ENCODE measurements at places on chromosomes 7 and 10. TPM values are rescaled to one million over a fixed set of nuclear protein-coding genes. Genes with fewer than 3 reads are reported as not detected.

Gene RGR
- not detected for total RNA-seq

DNA sequence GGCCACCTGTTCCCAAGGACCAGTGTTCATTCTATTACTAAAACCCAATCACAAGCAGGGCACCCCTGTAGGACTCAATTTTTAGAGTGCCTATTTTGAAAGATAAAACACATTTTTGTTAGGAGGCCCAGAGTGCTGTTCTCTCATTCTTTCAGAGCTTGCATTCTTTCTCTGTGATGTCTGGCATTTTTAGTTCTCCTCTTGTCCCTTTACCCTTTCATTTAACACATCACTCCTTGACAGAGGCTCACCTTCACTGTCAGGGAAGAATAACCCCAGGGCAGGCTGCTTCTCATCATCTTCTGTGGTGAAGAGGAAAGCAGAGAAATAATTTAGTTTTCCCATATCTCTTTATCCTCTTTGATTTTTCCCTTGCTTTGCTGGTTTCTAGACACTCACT is 73.9 kb downstream of the CHRM2 start:
- H3K4me1 ChIP-seq: no peaks in the 10 kb centered on the region
- no peaks in the 10 kb centered on the region for H3K27me3 ChIP-seq
- H3K4me3 ChIP-seq: no peak overlapping the region
- no peaks in the 10 kb centered on the region for H3K36me3 ChIP-seq

Gene C1QL3
- 0.33 TPM for total RNA-seq

- DNase-seq: no peak
- H3K27ac ChIP-seq: no peak overlapping the region
- H3K4me3 ChIP-seq: peak overlapping the region; percentile 88
- H3K36me3 ChIP-seq: no peaks in the 10 kb centered on the region
- H3K27me3 ChIP-seq: no peaks in the 10 kb centered on the region
Measured at GRCh38 chr10:26696786-26697162, 727 bp upstream of the PDSS1 start.

DNA sequence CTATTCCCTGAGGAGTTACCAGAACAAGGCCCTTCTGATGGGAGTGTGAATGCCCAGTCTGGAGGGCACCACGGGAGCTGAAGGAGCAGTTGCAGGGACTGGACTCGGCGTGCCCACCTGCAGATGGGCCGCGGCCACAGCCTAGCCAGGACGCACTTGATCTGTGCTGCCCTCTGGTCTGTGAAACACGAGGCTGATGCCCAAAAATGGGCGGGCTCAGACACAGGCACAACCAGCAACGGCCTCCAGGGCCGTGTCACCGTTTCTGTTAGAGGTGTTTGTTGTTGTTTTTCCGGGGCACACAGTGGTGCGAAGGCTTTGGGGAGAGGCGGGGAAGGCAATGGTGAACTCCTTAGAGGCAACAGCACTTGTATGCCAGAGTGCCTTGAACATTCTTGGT is 235.8 kb downstream of the DNAJB6 start:
- H3K27ac ChIP-seq: no peak overlapping the region
- H3K4me3 ChIP-seq: no peak overlapping the region
- no peaks in the 10 kb centered on the region for H3K27me3 ChIP-seq
- H3K4me1 ChIP-seq: peaks cover 5% of the 10 kb centered on the region
- DNase-seq: no peak
- H3K36me3 ChIP-seq: no peaks in the 10 kb centered on the region

Gene PLAC9
- total RNA-seq: 52.1 TPM

- H3K27ac ChIP-seq: no peak overlapping the region
- H3K4me3 ChIP-seq: no peak overlapping the region
- H3K27me3 ChIP-seq: no peaks in the 10 kb centered on the region
- H3K4me1 ChIP-seq: peaks cover 15% of the 10 kb centered on the region
Measured at GRCh38 chr10:100911472-100911871, 1.3 kb upstream of the SLF2 start.

Gene TNRC18
- 77.2 TPM for total RNA-seq

DNA sequence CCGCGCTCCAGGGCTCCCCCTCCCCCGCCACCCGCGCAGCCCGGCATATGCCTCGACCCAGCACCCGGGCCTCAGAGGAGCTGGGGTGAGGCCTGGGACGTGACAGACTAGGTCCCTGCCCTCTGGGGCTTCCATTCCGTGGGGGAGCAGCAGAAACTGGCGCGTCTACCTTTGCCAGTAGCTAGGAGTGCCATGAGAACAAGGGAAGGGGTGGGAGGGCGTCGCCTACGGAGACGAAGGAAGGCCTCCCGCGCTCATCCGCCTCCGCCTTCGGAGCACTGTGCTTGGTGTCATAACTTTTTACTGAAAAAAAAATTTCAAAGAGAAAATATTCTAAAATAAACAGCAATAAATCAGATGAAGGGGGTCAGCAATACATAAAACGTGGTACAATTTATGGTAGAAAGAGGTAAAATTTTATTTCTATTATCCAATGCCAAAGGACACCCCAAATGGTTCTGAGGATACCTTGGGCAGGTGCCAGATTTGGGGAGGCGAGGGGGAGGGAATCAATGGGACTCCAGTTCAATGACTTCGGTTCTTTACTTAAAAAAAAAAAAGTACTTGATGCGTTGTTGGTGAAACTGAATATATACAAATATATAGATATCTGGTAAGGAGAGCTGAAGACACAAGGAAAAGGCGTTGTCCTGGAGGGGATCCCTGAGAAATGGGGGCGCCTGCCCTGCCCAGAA is 35.1 kb upstream of the GRID1 start:
- no peaks in the 10 kb centered on the region for H3K36me3 ChIP-seq
- H3K27ac ChIP-seq: peak overlapping the region; percentile 57
- peaks cover 28% of the 10 kb centered on the region for H3K4me1 ChIP-seq
- DNase-seq: peak; percentile 22
- H3K27me3 ChIP-seq: no peaks in the 10 kb centered on the region
- H3K4me3 ChIP-seq: no peak overlapping the region

DNA sequence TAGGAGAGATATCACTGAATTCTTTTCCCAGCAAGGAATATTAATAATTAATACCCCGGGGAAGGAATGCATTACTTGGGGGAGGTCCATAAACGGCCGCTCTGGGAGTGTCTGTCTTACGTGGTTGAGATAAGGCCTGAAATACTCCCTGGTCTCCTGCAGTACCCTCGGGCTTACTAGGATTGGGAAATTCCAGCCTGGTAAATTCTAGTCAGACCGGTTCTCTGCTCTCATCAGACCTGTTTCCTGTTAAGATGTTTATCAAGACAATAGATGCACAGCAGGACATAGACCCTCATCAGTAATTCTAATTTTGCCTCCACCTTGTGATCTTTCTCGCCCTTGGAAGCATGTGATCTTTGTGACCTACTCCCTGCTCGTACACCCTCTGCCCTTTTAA is 162.8 kb upstream of the KCND2 start:
- H3K4me1 ChIP-seq: no peaks in the 10 kb centered on the region
- H3K36me3 ChIP-seq: no peaks in the 10 kb centered on the region
- no peak for DNase-seq
- H3K27ac ChIP-seq: no peak overlapping the region

DNA sequence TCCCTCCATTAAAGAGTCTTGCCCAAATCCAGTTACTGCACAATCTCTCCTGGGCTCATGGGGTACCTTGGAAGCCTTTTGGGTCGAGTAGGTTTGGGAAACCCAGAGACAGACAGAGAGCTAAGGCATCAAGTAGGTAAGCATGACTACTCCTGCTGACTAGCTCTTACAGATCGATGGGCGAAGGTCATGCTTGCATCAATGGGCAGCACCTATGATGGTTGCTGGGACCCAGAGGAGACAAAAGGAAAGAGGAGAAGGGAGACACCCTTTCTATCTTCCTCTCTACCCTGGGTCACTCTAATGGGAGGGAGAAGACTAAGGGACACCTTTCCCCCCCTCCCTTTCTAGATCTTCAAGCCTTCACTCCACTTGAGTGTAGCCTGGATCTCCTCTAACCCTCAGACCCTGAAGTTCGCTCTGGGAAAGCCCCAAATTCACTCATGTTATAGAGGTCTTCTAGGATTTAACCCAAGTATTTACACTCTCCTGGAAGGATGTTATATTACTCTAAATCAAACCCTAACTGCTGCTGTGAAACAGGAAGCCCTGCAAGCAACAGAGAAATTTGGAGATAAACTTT is 31.6 kb upstream of the ZNF746 start:
- H3K36me3 ChIP-seq: no peaks in the 10 kb centered on the region
- DNase-seq: no peak

Gene CUTC
- total RNA-seq: 25.7 TPM

- no peaks in the 10 kb centered on the region for H3K4me1 ChIP-seq
- H3K4me3 ChIP-seq: no peak overlapping the region
- DNase-seq: no peak
- no peaks in the 10 kb centered on the region for H3K27me3 ChIP-seq
- H3K36me3 ChIP-seq: no peaks in the 10 kb centered on the region
- no peak overlapping the region for H3K27ac ChIP-seq
Measured at GRCh38 chr10:71581376-71581775, 138.2 kb downstream of the C10orf105 start.

- DNase-seq: peak; percentile 61
- H3K4me3 ChIP-seq: no peak overlapping the region
- no peaks in the 10 kb centered on the region for H3K27me3 ChIP-seq
Measured at GRCh38 chr7:1176891-1177373, 16.9 kb upstream of the ZFAND2A start.

DNA sequence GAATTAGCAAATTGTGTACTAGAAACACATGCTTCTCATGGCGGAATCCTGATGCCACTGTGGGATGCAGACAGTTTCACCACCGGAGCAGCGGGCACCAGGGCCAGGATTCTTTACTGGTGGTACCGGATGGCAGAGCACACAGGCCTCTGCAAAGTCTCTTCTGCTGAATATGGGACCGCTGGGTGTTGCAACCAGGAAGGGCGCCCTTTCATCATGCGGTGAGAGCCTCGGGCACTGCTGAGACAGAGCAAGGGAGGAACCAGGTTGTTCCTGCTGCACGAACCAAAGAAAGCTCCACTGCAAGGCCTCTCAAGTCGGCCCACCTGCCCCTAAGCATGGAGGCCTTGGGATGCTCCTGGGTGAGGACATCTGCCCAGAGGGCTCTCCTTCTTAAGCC is 57.0 kb upstream of the NMT2 start:
- H3K4me3 ChIP-seq: no peak overlapping the region
- no peak for DNase-seq
- H3K27ac ChIP-seq: no peak overlapping the region
- H3K36me3 ChIP-seq: no peaks in the 10 kb centered on the region
- H3K27me3 ChIP-seq: no peaks in the 10 kb centered on the region
- H3K4me1 ChIP-seq: peaks cover 3% of the 10 kb centered on the region

GRCh38 chr10:113751181-113751732 is at the start of gene PLEKHS1:
PLEKHS1 (plus strand) TSS chr10:113751682; CDS start chr10:113755278, 3,596 bp downstream.
- no peaks in the 10 kb centered on the region for H3K36me3 ChIP-seq
- H3K4me3 ChIP-seq: no peak within 1 kb of the TSS
- H3K4me1 ChIP-seq: peaks cover 1% of the 10 kb centered on the region
- H3K27ac ChIP-seq: no peak within 1 kb of the TSS

DNA sequence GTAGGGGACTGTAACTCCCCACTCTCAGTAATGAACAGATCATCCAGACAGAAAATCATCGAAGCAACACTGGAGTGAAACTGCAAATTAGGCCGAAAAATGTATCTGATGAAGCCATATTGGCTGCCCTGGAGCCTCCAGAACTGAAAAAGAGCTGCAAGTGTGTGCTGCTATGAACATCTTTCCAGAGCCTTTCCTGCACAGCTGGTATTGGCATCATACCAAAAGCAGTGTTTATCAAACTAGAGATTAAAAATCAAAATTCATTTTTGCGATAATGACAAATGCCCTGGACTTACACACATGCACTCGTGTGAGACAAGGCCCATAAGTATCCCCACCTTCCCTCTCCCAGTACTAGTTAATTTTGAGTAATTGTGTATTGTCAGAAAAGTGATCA is 6.8 kb upstream of the CLDN12 start:
- no peaks in the 10 kb centered on the region for H3K27me3 ChIP-seq
- H3K36me3 ChIP-seq: no peaks in the 10 kb centered on the region
- no peak overlapping the region for H3K27ac ChIP-seq
- no peak for DNase-seq
- no peaks in the 10 kb centered on the region for H3K4me1 ChIP-seq
